Esophagus squamous epithelium (tissue), 5 donors: ENCODE measurements at places on chromosomes 5 and 9.

GRCh38 chr5:77117161-77117560, 30.1 kb upstream of the ZBED3 start:
- DNase-seq = no peak

DNA sequence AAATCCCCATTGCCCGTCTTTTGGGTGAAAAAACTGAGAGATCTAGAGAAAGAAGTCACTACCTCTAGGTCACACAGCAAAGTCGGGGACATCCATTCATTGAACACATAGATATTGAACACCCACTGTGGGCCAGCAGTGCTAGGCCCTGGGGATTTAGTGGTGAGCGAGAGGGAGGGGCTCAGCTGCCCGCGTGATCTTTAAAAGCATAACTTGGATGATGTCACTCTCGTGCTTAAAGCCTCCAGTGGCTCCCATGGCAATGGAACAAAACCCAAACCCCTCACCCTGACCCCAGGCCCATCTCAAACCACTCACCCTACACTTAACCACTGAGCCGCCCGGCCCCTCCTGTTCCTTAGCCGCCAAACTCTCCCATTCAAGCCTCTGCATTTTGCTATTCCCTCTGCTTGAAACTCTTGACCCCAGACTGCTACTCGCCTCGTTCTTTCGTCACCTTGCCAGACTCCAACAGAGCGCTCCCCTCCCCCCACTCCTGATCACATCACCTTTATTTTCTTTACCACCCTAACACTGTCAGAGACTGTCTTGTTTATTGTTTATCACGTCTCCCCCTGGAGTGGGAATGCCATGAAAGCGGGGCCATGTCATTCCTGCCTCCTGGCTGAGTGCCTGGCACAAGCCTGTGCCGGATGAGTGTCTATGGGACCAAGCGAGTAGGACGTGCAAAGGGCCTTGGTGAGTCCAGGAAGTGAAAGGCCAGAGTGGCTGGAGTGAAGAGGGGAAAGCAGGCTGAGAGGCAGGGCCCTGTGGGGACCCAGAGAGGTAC, 710 bp upstream of the PIP5KL1 start:
- DNase-seq = no peak

- DNase-seq = peak; percentile 14
Measured at GRCh38 chr9:37466037-37466709, 923 bp upstream of the ZBTB5 start.

- DNase-seq = no peak
Measured at GRCh38 chr5:170571875-170572852, 68.3 kb downstream of the KCNIP1 start.

GRCh38 chr5:878125-878524, 14.5 kb downstream of the BRD9 start:
- DNase-seq = no peak

DNA sequence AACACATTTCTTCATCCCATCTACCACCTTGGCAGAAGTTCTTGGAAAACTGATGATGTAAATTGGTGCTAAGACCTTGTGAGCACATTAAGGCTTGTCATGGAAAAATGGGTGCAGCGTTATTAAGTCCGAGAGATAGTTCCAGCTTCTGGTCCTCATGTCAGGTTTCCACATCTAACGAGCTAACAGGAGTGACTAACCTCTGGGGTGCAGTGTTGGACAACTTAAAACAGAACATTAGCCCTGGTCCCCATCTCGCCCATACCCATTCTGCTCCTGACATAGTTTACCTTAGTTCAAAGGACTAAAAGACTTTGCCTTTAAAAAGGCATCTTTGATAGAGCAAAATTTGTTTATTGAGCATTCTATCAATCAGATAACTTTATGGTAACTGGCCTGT, 128.0 kb downstream of the SLC1A3 start:
- no peak for DNase-seq

GRCh38 chr9:121242219-121242958, 25.6 kb upstream of the GSN start:
- no peak for DNase-seq

DNA sequence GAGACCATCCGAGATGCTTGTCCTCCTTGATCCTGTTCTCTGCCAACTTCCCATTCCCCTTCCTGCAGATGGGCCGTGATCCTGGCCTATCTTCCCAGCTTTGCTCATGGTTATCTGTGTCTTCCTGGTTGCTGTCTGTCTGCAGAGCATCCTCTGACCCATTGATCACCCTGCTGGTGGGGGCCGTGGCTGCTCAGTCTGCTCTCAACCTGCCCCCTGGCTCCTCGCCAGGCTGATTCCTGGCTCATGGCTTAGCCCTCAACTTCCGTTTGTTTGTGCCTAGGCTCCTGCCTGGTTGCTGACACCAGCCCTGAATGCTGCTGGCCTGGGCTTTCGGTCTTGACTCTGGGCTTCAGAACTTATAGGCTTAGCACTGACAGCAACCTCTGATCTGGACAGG, 67.1 kb upstream of the SMIM15 start:
- DNase-seq = no peak

DNA sequence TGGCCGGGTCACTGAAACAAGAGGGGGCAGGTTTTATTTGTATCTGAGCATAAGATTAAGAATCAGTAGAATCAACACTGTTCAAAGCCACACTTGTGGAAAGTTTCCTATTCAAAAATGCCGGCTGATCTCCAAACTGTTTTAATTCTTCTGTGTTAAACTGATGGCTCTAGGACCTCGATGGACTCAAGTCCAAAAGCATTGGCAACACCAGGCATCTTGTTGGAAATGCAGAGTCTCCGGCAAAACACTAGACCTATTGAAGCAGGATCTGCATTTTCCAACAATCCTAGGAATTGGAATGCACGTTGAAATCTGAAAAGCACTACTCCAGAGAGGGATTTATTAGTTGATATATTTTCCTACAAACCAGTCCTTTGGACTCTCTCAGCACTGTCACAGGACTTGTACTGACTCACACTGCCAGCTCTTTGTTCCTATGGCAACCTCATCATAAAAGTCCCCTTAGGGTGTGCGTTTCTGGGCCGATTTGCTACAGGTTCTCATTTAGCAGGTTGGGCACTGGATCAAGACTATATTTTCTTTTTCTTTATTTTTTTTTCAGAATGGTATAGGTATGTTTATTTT, 48.1 kb upstream of the PCA3 start:
- no peak for DNase-seq

DNA sequence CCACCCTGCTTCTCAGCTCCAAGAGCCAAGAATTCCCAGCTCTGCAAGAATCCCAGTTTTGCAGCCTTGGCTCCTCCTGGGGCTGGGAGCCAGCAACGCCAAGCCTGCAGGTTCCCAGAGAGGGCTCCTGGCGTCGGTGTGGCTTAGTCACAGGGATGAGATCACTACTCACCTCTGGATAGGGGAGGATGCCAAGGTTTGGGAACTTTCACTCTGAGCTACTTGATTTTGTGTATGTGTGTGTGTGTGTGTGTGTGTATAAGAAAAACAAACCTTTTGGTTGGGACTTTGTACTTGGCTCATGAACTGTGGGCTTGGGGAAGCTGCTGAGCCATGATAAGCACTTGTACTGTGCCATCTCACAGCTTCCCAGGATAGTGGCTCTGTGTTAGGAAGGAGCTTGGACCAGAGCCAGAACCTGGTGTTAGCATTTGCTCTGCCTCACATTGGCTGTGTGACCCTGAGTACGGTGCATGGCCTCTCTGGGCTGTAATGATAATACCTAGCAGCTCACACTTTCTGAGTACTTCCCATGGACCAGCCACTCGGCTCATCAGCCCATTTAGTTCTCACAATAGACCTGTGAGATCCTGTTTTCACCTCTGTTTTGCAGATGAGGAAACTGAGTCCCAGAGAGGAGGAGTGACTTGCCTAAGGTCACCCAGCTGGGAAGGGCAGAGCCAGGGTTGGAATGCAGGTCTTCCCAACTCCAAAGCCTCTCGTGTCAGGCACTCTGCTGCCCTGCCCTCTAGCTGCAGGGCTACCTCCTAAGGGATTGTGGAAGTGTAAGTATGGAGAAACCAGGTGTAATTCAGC, 41.4 kb upstream of the DAB2IP start:
- DNase-seq = no peak

- DNase-seq = no peak
Measured at GRCh38 chr5:73236541-73237128, 63.6 kb downstream of the TMEM174 start.

DNA sequence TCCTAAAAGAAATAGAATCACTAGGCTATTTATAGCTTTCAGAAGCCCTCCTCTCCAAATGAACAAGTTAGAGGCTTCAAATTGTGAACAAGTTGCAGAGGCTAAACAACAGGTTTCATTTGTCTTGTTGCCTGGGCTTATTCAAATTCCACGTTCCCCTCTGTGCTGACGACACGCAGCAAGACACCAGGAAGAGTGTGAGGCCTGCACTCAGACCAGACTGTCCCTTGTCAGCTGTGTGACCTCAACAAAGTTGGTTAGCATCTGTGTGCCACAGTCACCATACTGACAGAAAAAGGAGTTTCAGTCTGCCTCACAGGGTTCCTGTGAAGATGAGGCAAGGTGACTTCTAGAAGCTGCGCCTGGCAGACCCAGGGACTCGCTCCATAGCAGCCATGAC, 22.1 kb upstream of the GABBR2 start:
- DNase-seq = no peak

DNA sequence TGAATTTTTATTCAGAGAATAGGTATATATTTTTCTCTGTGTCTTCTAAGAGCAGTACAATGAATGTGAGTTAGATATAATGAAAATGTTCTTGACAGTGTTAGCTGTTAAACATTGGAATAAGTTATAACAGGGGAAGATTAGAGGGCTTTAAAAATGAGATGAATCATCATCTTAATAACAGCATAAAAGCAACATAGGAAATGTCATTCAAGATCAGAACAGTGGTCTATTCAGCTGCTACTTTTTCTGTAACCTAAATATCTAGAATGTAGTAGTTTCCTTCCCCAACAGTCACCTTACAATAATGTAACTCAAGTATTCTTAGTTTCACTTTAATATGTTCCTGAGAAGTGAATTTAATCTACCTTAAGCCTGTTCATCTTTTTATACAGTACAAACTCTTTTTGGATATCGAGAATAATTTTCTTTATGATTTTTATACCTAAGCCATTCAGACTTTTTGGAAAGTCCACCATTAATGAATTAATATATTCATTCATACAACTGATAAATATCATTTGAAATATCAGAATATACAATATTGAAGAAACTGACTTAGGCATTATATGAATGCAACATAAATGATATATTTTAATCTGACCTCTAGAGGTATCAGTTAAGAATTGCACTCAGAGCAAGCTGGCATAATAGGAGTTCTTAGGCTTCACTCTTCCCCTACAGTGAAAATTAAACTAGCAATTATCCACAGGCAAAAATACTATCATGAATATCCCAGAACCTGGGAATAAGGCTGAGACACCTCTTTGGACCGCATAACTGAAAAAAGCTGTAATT, 66.1 kb upstream of the EDIL3 start:
- no peak for DNase-seq

- DNase-seq = no peak
Measured at GRCh38 chr5:124451721-124452383, 294.6 kb downstream of the ZNF608 start.
